ENCODE measurements at places on chromosomes 1 and 21.

- DNase-seq, result no peak
Observed at GRCh38 chr1:36151134-36151844, 2.0 kb upstream of the TRAPPC3 start.

- no peak for DNase-seq
Observed at GRCh38 chr1:151036356-151036755, at the start of gene BNIPL. BNIPL (plus strand) TSS chr1:151036586; CDS start chr1:151036726, 140 bp downstream.

- DNase-seq, result no peak
Observed at GRCh38 chr1:31881688-31882000, 56.5 kb downstream of the PTP4A2 start.

DNA sequence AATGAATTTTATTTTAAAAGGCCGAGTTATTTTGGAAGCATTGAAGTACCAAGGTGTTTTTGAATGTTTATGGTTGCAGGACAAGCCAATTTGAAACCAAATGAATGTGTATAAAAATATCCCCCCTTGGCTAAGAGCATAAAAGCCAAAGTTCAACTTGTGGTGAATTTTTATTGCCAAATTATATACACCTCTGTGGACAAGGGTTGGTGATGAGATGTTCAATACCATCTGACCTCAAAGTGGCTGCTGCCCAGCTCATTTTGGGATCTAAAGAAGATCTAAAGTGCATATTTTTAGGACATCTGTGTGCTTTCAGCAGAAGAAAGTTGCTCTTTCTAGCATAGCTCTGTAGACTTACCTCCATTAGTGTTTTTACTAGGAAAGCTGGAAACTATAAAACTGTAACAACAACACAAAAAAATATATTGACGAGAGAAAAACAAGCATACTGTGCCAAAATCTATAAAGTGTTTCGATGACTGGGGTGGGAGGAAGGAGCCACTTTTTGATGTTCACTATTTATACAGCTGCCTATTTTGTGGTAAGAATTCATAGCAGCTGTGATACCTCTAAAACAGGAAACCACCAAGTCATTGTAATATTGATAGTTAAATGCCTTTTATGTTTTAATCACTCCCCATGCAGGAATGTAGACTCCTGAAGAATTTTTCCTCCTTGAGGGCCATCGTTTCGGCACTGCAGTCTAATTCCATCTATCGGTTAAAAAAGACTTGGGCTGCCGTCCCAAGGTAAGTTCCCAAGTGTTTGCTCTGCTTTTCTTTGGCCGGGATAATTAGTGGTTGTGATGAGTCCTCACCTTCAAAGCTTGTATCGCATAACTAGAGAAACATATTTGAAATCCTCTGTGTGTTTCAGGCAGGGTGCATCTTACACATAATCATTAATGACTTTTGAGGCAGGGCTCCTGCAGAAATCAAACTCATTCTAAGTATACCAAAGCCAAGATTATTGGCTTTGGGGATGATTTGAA is 83.2 kb downstream of the RGL1 start:
- no peak for DNase-seq

DNA sequence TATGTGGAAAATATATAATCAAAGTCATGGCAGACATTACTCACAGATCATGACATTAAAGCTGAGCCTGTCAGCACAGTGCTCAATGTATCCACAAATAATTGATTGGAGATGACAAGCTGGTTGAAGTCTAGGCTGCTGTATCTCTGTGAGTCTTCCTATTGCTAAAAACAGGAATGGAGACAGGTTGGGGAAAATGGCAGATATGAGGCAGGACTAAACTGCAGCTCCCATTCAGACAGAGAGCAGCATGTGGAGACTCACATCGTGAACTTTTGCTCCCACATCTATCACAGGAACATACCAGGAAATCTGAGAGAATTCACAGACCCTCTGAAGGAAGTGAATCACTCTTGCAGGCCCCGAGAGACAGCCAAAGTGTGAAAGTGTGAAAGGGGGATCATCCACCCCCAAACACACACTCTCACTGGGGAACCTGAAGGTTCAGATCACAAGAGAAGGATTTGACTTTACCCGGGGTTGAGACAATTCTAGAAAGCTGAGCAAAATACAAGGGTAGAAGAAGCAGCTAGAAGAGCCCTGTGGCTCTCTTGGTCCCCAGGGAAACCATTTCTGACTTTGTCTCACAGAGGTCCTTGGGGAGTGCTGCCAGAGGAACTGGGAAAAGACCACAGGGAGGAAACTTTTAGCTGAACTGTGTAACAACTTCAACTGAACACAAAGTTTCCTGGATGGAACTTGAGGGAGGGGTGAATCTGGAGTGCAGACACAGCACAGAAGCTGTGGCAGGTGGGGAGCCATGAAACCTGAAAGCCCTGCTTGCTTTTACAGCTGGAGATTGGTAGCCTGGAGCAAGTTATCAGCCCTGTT is 173.4 kb downstream of the S1PR1 start:
- DNase-seq, result no peak

DNA sequence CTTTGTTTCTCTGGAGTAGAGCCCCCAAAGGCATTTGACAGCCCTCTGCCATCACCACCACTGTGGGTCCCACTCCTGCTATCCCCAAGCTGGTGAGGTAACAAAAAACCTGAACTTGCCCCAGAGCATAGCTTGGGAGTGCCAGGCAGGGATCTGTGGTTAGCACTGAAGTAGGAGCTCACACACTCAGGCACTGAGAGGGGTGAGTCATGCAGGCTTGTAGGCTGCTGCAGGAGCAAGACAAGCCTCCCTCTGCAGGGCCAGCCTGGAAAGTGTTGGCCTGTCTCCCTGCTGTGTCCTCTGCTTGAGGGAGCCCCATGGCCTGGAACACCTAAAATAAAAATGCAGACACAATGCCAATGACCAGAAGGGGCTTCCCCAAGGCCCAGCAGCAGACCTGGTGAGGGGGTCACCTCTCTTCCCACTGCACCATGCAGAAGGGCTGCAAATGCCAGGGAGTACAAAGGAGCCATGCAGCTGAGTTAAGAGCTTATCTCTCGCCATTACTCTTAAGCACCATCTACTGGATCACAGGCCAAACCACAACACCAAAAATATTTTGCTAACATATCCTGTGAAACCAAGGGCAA is 108.9 kb upstream of the POGK start:
- DNase-seq, result no peak

- DNase-seq, result no peak
Observed at GRCh38 chr1:32047701-32048100, 25.0 kb upstream of the TMEM39B start.

DNA sequence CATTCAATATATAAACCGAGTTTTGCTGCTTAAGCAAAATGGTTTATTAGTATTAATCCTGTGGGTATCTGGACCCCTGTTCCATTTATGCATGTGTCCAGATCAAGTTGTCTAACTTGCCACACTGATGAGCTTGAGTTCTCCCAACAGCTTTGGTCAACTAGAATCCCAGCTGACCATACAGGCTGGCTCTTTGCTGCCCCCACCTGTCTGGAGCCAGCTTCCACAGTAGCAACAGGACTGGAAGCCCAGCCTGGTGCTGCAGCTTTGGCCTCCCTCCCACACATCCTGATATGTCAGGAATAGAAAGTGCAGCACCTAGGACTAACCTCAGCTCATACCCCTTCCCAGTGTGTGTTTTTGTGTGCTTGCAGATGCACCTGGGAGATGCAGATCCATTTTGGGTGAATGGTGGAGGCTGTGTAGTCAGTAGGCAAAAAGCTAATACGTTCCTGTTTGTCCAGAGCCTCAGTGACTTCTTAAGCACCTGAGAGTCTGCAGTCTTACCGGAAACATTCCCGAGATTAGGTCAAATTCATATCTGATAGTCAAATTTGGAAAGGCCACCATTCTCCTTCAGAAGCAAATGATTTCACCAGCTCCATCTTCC is 40.9 kb upstream of the BEND5 start:
- peak; percentile 3 for DNase-seq

DNA sequence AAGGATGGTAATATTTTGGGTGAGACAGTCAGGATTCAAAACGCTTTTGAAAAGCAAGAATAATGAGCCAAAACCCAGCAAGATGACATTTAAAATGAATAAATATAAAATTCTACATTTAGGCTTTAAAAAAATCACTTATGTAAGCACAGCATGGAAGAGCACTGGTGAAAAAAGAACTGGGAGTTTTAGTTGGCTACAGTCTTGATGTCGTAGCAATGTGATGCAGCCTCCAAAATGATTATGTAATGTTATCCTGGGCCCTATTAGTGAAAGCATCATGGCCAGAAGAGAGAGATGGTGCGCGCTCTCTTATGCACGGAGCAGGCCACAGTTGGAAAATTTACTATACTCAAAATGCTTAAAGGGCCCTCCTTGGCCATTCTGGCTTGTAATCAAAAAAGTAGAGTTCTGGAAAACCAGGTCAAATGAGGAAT is 5.1 kb downstream of the KCNJ9 start:
- no peak for DNase-seq

- no peak for DNase-seq
Observed at GRCh38 chr1:150772326-150772725, 6.7 kb upstream of the CTSS start.

DNA sequence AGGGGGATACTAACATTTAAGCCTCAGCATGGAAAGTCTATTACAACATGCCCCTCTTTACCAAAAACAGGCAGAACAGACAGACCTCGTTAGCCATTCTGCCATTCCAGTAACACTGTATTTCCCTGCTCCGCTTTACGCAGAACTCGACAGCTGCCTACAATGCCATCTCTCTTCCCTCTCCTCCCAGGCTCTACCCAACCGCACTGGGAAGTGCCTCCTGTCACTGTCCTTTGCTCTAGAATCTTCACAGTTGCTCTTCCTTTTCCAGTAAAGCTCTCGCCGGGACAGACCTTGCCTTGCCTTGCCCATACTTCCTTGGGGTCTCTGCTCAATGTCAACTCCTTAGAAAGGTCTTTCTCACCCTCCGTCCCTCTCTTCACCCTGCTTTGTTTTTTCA is 22.8 kb downstream of the COA6 start:
- no peak for DNase-seq

All from NCI-H526 treated with DMSO at 0.1 percent for 48 hours (cell line).